Right ventricle myocardium inferior (tissue), 1 donor: ENCODE measurements at places on chromosomes 4 and X.

- DNase-seq, result peak; percentile 52
Measured at GRCh38 chr4:17153572-17153971, 255.1 kb upstream of the LDB2 start.

GRCh38 chrX:42934020-42934726, 156.2 kb upstream of the PPP1R2C start:
- DNase-seq, result no peak

- no peak for DNase-seq
Measured at GRCh38 chr4:5993876-5994811, 24.1 kb downstream of the C4orf50 start.

- no peak for DNase-seq
Measured at GRCh38 chr4:25180524-25181131, 20.4 kb upstream of the SEPSECS start.

DNA sequence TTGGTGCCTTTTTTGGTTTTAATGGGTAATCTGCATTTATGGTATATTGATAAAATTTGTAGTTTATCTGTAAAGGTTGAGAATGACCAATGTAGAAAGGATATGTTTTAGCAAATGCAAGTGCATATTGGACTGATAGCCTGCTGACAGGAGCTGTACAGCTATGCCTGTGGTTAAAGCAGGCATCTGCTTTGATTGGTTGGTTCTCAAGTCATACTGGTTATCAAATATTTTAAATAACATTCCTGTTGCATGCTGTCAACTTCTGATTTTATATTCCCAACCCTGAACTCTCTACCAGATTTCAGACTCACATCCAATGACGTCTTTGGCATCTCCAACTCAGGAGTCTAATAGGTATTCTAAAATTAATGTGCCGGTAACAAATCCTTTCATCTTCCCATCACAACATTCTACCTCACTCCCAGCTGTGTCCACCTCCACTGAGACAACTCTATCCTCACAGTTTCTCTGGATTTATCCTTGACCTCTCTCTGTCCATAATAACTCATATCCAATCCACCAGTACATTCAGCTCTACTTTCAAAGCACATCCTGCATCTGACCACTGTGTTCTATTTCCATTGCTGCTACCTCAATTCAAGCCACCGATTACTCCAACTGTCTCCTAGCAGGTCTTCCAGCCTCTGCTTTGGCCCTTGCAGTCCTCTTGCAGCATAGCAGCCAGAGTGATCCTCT, 125.7 kb downstream of the CAMK2D start:
- no peak for DNase-seq

DNA sequence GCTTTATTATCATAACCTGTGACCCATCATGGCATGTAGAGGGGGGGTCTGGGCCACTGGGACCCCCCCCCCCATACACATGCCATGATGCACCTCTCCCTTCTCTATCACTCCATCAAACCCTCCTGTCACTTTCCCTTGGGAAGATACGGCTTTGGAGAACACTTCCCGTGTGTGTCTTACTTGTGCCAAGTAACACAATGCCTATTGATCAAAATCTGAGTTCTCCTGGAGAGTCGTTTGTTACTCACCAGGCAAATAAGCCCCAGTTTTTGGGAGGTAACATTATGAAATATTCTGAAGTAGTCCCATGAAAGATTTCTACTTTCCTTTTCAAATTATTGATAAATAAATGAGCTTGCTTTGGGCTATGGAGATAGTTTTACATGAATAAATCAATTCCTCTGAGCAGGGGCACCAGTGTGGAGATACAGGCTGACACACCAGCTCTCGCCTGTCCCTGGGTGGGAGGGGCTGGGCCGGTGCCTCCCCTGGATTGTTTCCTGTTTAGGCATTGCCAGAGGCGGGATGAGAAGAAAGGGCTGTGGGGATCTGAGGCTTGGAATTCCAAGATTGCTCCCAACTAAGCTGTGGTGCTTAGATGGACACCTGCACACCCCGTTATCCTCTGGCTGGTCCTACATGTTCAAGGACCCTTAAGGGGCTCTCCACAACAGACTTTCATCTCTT, 63.2 kb upstream of the WWC2 start:
- DNase-seq, result no peak

- DNase-seq, result no peak
Measured at GRCh38 chr4:112898357-112899141, 150.9 kb upstream of the ANK2 start.

DNA sequence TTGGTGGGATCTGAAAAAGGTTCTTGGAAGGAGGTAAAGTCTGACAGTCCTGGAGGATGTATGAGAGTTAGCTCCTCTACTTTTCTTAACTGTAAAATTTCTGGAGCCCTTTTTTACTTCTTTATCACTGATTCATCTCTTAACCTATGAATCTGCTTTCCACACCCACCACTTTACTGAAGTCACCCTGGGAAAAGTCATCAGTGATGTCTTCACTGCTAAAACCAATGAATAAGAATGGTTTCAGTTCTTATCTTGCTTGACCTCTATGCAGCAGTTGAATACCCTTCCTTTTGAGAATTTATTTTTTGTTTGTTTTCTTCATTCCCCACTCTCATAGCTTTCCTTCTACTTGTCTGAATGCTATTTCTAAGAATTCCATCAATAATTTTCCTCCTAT, 80.0 kb downstream of the AREG start:
- DNase-seq, result no peak

GRCh38 chr4:175951794-175952193, 113.8 kb upstream of the WDR17 start:
- no peak for DNase-seq

- no peak for DNase-seq
Measured at GRCh38 chr4:75880278-75880677, 22.0 kb downstream of the PPEF2 start.

DNA sequence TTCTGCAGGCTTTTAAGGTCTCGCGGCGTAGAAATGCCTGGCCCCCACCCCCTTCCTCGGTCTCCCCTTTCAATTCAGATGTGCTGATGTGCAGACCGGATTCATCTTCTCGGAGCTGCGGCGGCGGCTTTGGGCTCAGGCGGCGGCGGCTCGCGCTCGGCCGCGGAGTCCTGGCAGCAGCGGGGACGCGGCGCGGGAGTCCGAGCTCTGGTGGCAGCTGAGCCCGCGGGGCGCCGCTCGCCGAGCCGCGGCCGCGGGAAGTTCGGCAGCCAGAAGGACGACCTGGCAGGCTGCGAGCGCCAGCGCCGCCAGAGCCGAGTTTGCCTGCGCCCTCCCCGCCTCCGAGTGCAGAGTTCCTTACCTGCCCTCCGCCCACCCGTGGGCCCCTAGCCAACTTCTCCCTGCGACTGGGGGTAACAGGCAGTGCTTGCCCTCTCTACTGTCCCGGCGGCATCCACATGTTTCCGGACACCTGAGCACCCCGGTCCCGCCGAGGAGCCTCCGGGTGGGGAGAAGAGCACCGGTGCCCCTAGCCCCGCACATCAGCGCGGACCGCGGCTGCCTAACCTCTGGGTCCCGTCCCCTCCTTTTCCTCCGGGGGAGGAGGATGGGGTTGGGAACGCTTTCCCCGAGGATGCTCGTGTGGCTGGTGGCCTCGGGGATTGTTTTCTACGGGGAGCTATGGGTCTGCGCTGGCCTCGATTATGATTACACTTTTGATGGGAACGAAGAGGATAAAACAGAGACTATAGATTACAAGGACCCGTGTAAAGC, 448 bp downstream of the TLL1 start:
- DNase-seq, result peak; percentile 71

- no peak for DNase-seq
Measured at GRCh38 chr4:69823048-69823447, 36.9 kb downstream of the SULT1E1 start.

- no peak for DNase-seq
Measured at GRCh38 chrX:40612511-40612910, 10.7 kb upstream of the MPC1L start.

- DNase-seq, result no peak
Measured at GRCh38 chrX:133745349-133745748, 240.0 kb downstream of the GPC3 start.

GRCh38 chr4:6109842-6110560, 90.3 kb downstream of the JAKMIP1 start:
- DNase-seq, result no peak

DNA sequence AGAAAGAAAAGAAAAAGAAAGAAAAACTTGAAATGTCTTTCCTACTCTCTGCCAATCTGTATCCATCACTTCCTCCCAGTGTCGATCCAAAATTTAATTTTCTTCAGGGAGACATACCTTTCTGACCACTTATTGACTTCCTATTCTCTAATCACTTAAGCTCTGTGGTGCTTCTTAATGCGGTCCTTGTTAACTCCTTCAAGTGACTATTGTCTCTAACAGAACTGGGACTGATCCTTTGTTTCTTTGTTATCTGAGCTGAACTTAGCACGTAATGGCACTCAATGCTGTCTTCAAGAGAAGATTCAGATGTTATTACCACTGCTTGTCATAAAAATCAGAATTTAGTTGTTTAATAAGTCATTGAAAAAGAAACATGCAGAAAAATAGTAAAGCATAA, 31.2 kb downstream of the LARP7 start:
- DNase-seq, result no peak

- no peak for DNase-seq
Measured at GRCh38 chr4:176380352-176381157, 60.8 kb downstream of the SPCS3 start.

GRCh38 chrX:10244915-10245622, 88.3 kb downstream of the CLCN4 start:
- no peak for DNase-seq

DNA sequence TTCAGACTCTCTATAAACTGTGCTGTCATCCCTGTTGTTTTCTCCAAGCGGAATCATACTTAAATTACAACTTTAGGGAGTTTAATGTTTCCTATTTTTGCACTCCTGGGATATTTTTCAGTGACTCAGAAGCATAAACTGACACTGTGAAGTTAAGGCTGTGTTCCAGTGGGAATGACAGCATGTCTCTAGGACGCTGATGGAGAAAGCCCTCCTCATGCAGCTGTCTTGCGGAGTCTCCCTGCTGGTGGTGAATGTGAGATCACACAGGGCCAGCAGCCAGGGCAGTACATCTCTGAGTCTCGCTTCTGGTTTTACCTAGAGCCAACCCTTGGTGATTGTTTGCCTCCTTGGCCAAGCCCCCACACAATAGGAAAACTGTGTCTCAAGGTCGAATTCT, 53.3 kb downstream of the NFKB1 start:
- DNase-seq, result peak; percentile 72

DNA sequence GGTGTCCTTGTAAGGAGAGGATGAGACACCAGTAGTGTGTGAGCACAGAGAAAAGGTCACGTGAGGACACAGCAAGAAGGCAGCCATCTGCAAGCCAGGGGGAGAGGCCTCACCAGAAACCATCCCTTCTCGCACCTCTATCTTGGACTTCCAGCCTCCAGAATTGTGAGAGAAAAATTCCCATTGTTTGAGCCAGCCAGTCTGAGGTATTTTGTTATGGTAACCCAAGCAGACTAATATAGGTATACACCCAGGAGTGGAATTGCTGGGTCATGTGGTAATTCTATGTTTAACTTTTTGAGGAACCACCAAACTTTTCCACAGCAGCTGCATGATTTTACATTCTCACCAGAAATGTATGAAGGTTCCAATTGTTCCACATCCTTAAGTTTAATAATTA, 25.6 kb downstream of the ZDHHC9 start:
- no peak for DNase-seq

DNA sequence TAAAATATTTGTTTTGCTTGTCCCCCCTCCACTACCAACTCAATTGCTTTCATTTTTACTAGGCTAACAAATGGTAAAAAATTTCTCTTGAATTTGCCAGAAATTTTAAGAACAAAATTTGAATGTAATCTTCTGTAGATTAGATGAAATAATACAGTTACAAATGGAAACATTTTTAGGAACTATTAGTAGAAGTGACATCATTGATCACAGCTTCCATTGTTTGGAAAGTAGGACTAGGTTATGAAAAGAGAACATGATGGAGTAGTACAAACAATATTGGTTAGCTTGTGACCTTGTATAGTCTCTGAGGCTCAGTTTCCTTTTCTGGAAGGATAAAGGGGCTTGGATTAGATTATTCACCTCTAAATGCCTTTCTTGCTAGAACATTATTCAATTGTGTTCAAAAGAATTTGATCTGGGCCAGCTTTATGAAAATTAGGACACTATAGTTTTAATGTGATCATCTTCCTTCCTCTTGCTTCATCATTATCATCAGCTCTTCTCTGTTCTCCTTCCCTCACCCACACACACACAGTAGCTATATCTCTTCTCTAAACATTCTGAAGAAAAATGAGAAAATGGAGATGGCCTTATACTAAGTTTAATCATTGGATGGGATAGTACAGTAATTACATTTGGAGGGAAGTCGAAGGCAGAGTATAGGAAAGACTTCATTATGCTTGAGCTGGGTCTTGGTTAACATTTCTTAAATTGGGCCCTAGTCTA, 9.9 kb downstream of the MTMR1 start:
- DNase-seq, result no peak

- DNase-seq, result no peak
Measured at GRCh38 chr4:117434424-117434823, 349.0 kb upstream of the TRAM1L1 start.
